ENCODE measurements at places on chromosomes 16 and 17.

DNA sequence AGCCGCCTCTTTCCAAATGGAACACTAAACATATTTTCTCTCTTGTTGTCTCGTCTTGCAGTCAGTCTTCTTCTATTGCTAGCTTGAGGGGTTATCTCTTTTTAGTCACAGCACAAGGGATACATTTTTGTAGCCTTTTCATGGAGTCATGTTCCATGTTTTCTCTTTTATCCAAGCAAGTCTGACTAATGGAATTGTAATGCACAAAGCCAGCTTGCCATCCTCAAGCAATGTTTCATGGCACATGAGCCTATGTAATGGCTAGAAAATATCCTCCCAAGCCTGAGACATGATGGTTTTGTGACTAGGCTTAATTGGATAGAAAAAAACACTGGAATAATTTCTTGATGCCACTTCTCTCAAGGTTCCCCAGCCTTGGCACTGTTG is 414.6 kb upstream of the GOT2 start:
- DNase-seq, result no peak

GRCh38 chr16:11098601-11099390 is 154.4 kb downstream of the CLEC16A start:
- no peak for DNase-seq

DNA sequence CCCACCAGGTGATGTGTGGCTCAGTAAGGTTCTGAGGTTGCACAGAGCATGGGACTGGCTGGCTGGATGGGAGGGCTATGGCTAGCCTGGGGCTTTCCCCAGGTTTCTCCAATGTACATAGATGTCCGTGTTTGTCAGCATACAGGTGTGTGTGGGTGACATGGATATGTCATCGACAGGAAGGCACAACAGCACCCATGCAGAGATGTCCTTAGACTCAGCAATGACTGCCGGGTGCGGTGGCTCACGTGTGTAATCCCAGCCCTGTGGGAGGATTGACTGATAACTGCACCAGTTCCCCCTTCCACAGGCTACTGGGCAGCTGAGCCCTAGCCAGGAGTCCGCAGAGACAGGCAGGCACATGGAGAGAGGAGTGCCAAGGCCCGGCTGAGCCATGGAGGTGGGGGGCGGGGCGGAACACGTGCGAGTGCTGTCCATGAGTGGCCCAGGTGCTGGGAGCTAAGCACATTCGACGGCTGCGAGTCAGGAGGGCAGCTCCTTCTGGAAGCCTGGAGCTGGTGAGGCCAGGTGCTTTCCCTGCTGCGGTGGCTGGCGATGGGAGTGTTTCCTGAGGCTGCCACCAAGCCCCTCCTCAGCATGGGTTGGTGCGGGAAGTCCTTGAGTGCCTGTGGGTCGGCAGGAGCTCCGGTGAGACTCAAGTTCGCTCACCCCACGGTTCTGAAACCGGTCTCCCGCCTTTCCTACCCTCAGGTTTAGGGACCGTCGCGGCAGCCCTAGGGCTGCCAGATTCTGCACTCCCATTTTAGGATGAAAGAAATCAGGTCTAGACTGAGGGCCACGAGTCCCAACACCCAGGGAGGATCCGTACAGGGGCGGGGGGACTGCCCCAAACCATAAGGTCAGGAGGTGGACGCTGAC is 858 bp upstream of the ASPSCR1 start:
- DNase-seq, result peak; percentile 92

- DNase-seq, result no peak
Measured at GRCh38 chr16:28290859-28291254, 1.5 kb upstream of the SBK1 start.

- DNase-seq, result no peak
Measured at GRCh38 chr17:77948690-77949114, 9.8 kb upstream of the TNRC6C start.

- no peak for DNase-seq
Measured at GRCh38 chr16:70151941-70152509, 21.6 kb upstream of the CLEC18C start.

DNA sequence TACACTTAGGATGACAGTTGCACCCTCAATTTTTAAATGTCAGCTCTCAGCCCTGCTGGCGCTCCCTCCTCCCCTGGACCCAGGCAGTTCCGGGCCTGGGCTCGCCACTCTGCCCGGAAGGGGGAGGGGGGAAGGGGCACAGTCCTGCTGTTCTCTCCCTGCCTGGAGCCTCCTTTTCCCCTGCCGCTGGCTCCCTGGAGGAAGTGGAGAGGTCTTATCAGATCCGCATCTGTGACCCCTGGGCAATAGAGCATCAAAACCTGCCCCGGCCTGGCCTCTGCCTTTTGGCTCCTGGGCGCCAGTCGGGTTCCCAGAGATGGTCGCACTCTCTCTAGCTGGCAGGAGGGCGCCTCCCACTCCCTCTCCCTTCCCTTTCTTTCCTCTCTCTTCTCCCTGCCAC is 149.3 kb downstream of the IRF8 start:
- no peak for DNase-seq

GRCh38 chr17:16297367-16298139 is 55.7 kb downstream of the CENPV start:
- DNase-seq, result no peak

DNA sequence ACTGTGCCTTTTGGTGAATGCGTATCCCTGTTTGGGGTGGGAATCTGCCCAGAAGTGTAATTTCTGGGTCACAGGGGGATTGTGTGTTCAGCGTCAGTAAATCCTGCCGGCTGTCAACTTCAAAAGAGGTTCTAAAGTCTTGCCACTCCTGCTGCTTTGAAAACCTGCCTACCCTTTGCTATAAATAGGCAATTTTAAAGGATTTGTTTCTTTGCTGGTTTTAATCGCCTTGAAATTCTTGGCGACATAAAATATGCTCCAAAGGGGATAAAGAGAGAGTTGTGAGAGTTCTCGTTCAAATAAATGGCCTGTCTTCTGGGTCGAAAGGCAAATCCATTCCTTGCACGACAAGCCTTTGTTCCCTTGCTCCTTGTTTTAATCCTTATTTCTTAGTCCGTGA is 143.4 kb downstream of the IRF8 start:
- DNase-seq, result no peak

- no peak for DNase-seq
Measured at GRCh38 chr16:85514295-85514597, 98.9 kb upstream of the GSE1 start.

- no peak for DNase-seq
Measured at GRCh38 chr17:45386178-45386577, 46.5 kb downstream of the ARHGAP27 start.

GRCh38 chr17:41511116-41511515 is 5.7 kb upstream of the KRT13 start:
- no peak for DNase-seq

- no peak for DNase-seq
Measured at GRCh38 chr16:56337131-56337857, 88.1 kb downstream of the AMFR start.

DNA sequence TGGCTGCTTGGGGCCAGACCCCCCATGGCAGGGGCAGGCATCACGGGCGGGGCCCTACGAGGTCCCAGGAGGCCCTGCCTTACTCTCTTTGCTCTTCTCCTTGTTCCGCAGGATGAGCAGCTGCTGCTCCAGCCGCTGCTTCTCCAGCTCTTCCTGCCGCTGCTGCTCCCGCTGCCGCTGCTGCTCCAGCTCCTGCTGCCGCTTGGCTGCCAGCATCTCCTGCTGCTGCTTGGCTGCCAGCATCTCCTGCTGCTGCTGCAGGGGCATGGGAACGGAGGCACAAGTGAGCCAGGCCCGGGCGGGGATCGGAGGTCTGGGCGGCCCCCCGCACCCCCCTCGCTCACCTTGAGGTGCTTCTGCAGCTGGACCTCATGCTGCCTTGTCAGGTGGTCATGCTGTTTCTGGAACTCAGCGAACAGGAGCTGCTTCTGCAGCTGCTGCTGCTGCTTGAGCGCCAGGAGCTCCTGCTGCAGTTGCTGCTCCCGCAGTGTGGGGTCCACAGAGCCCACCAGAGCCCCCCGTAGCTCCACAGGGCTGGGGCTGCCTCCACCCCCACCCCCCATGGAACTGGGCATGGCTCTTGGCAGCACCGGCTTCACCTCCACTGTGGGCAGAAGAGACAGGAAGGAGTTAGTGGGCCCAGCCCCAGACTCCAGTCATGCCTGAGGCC is 22.8 kb downstream of the G6PC3 start:
- no peak for DNase-seq

DNA sequence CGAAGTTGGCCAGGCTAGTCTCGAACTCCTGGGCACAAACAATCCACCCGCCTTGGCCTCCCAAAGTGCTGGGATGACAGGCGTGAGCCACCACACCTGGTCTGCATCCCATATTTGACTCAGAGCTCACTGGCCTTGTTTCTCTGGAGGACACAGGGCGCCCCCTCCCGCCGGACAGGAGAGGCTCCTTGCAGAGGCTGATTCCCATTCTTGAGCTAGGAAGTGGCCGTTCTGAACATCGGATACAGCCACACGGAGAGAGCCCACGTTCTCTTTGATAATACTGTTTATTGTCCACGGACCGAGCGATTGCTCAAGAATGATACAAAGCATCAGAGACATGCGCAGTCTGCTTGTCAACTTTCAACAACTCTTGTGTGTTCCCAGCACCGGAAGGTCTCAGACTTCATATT is 12.1 kb upstream of the USP36 start:
- DNase-seq, result no peak

GRCh38 chr16:29028457-29029167 is 43.8 kb downstream of the LAT start:
- DNase-seq, result no peak

DNA sequence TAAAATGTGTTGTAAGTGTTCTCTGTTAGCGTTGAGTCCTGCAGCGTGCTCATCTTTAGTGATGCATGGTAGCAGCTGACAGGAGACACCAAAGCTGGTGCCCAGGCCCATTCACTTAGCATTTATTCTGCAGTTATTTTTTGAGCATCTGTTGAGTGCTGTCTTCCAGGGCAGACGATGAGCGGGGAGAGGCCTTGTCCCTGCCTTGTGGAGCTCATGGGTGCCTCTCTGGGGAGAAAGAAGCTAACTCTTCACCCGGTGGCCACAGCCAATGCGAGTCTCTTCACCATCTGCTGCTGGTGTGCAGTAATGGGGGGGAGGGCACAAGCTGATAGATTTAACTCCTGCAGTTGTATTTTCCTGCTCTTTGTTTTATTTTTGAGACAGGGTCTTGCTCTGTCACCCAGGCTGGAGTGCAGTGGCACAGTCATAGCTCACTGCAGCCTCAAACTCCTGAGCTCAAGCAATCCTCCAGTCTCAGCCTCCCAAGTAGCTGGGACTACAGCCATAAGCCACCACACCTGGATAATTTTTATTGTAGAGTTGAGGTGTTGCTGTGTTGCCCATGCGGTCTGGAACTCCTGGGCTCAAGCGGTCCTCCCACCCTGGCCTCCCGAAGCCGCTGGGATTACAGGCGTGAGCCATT is 30.5 kb downstream of the GPT2 start:
- DNase-seq, result no peak

- DNase-seq, result no peak
Measured at GRCh38 chr16:49369651-49370611, 3.7 kb upstream of the C16orf78 start.

- no peak for DNase-seq
Measured at GRCh38 chr17:34853924-34854323, 107.3 kb downstream of the CCT6B start.

- DNase-seq, result no peak
Measured at GRCh38 chr17:39231091-39231561, 5.4 kb upstream of the STAC2 start.

DNA sequence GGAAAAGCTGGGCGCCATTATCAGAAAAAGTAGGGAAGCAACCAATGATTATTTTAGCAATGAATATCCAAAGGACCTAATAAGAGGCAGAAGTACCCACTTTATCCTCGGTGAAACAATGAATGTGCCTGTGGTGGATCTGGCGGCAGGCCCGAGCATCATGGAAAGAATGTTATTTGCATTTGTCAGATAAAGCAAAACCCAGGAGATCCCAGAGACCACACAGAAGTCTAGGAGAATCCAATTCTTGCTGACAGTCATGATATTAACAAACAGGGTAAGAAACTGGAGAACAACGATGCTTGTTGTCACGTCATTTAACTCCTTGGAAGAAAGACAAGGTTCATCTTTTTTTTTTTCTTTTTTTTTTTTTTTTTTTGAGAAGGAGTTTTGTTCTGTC is 12.0 kb upstream of the TNRC6A start:
- DNase-seq, result no peak

GRCh38 chr17:2384439-2385127 is 16.3 kb downstream of the MNT start:
- DNase-seq, result no peak

DNA sequence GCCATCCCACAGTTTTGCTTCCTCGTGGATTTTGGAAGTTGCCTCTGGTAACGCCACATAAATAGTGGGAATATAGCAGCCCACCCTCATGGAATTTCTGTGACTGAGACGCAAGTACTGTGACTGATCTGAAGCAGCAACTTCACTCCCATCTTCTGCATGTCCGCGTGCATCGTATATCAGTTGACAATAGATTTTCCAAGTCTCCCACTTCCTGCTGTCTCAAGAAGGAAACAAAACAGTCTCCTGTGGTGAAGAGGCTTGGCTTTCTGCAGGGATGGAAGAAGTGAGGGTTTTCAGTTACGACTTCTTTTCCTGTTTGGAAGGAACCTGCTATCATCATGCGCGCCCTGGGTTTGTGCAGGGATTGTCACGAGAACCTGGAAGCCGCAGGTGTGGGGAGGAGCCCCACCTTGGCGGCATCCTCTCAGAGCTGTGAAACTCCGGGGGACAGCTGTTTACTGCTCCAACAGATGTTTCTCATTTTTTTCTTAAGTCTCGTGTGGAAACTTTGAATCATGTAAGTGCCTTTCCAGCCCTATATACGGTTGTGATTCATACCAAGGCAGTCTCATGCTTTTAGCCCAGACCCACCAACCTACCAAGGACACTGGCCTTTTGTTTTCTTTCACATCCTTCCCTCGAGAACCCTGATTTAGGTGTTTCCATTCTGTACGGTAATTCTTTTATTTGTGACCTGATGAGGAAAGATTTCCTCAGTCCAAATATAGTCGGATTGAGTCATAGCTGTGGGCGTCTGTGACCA is 57.5 kb downstream of the WIPI1 start:
- no peak for DNase-seq

GRCh38 chr17:8338753-8339140 is 893 bp upstream of the ODF4 start:
- no peak for DNase-seq

- DNase-seq, result no peak
Measured at GRCh38 chr16:14132696-14133048, 61.6 kb downstream of the MRTFB start.

- DNase-seq, result no peak
Measured at GRCh38 chr17:60960398-60961065, 282.9 kb downstream of the BCAS3 start.

GRCh38 chr16:83933885-83934683 is 19.0 kb upstream of the OSGIN1 start:
- DNase-seq, result no peak
